Fibroblast of pulmonary artery (primary cell): ENCODE measurements at places on chromosomes 4 and X.

DNA sequence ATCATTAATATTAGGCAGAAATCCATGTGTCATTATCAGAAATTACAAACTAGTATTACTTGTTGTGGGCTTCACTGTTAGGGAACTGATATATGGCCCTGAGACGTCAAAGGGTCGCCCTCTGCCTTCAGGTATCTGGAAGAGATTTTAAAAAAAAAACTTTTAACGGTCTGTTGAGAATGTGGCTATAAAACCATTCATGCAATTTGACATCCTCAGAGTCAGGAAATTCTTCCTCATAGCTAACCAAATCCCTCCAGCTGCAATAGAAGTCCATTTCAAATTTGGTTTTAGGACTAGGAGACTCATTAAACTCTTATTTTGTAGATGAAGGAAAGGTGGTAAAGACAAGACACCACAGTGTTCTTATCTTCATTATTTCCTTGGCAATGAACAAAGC is 194.2 kb upstream of the NOCT start:
- no peak for DNase-seq

GRCh38 chrX:13661735-13662288 is 8.9 kb downstream of the TCEANC start:
- DNase-seq = no peak

- DNase-seq = no peak
These were observed 182.7 kb downstream of the PPARGC1A start for GRCh38 chr4:23706972-23707651.

DNA sequence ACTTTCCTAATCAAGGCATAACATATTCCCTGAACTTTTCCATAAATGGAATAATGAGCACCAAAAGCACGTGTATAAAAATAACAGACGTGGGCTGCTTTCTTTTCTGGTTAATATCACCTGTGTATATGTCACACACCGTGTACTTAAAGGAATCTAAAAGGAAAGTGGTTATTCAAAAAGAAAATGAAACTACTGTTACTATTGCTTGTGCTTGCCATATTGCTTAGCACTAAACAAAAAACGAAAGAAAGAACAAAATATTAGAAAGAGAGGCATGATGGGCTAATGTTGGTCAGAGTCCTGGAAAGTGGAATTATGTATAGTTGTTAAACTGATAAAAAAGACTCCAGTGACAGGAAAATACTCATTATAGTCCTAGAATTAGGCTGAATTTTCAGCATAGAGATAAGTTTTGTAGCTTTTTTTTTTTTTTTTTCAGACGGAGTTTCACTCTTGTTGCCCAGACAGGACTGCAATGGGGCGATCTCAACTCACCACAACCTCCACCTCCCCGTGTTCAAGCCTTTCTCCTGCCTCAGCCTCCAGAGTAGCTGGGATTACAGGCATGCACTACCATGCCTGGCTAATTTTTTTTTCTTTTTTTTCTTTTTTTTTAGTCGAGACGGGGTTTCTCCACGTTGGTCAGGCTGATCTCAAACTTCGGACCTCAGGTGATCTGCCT is 123.2 kb downstream of the PABPC4L start:
- no peak for DNase-seq

- DNase-seq = no peak
These were observed 16.4 kb downstream of the SCARB2 start for GRCh38 chr4:76197031-76197743.

DNA sequence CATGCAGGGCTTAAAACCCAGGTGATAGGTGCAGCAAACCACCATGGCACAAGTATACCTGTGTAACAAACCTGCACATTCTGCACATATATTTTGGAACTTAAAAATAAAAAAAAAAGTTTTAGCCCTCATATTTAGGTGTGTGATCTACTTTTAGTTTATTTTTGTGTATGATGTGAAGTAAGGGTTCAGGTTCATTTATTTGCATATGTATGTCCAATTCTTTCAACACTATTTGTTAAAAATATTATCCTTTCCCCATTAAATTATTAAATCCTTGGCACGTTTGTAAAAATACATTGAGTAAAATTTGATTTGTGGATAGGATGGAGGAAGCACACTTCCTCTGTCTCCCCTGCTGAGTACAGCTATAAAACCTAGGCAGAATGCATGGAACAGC is 12.9 kb downstream of the RAB39B start:
- DNase-seq = no peak

DNA sequence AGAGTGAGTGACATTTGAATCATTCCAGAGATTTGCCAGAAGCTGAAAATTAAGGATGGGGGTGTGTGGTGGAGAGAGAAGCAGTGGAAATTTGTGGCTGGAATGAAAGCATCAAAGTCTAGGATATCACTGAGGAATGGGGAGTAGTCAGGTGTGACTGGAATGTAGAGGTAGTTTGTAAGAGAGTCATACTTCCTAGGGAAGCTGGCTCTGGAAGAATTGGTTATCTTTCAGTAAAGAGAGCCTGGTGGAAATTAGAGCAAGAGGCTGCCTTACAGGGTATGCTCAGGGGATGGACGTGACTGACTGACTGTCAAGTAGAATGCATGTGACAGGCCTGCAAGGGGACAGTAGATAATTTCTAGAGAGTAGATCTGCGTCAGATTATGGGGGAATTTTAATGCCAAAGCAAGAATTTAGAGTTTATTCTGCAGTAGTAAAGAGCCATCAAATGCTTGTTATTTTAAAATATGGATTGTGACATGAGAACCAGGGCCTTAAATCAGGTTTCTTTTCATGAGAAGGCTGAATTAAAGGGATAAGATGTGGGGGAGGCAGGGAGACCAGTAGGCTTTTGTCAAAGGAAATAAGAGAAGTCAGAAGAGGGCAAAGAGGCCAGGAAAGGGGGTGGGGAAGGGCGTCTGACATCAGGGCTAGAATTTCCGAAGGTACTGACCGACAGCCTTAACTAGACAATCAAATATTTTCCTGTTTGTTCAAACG is 109.9 kb downstream of the AFF1 start:
- peak; percentile 41 for DNase-seq

- no peak for DNase-seq
These were observed 840.6 kb downstream of the NLGN4X start for GRCh38 chrX:5388087-5388486.

GRCh38 chrX:134774190-134775048 is 116.1 kb upstream of the PLAC1 start:
- no peak for DNase-seq

DNA sequence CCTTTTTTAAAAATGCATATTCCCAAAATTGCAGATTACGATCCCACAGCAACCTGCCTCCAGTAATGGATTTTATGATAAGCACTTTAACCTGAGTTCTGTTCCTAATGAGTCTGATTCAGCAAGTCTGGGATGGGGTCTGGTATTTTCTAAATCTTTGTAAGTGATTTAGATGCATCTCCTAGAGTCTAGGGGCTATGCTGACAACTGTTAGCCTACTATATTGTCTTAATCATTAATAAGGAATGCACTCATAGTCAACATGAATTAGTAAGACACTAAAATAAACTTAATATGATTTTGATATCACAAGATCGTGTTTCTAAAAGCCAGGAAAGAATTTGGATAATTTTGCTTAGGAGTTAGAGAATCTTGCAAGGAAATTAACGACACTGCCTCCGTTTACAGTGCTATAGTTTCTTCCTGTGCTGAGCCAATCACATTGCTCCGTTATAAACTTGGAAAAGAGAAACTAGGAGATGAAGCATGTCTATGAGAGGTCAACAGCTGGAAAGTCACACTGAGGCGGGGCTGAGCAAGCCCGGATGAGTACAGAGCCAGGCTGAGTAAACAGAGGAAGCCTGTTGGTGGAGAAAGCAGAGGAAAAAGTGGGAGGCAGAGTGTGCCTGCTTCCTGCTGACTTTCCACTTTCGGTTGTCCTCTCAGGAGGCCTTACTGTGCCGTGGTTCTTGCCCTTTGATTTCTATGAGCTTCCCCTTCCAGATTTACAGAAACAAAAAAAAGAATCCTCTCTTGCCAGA is 5.4 kb downstream of the SCARB2 start:
- peak; percentile 94 for DNase-seq

- DNase-seq = peak; percentile 11
These were observed 762 bp downstream of the PIGA start for GRCh38 chrX:15334561-15334960.

DNA sequence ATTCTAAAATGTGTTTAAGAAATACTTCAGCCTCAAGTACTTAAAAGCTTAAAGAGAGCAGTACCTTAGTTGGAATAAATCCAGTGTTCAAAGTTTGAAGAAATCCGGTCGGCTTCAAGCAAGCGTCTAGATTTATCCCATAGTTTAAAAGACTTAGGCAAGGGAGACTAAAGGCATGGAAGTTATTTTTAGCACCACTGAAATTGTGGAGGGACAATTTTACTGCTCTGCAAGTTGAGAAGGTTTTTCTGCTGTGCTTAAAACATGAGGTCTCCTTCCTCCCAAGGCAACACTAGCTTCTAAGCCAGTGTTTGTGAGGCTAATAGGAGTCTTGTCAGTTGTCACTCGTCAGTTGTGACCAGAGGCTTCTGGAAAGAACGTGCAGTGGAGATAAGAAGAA is 183.5 kb downstream of the MSL3 start:
- no peak for DNase-seq
